ENCODE measurements at places on chromosomes 4 and X. TPM values are rescaled to one million over a fixed set of nuclear protein-coding genes. Genes with fewer than 3 reads are reported as not detected.

The C4orf54 gene
- total RNA-seq, result 0.47 TPM

DNA sequence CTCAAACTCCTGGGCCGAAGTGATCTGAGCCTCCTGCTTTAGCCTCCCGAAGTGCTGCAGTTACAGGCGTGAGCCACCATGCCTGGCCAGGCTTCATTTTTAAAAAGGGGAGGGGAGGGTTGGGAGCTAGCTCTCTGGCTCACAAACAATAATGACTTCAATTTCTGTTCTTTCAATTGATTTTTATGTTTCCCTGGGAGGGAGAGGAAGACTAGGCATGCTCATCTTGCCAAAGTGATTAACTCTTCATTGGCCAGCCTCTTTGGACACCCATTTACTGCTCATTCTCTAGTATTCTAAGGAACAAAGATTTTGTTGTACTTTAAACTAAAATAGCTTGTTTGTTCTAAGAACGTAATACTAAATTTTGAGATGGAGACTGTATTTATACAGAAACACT, 43.4 kb upstream of the TRIM2 start:
- no peak for DNase-seq

DNA sequence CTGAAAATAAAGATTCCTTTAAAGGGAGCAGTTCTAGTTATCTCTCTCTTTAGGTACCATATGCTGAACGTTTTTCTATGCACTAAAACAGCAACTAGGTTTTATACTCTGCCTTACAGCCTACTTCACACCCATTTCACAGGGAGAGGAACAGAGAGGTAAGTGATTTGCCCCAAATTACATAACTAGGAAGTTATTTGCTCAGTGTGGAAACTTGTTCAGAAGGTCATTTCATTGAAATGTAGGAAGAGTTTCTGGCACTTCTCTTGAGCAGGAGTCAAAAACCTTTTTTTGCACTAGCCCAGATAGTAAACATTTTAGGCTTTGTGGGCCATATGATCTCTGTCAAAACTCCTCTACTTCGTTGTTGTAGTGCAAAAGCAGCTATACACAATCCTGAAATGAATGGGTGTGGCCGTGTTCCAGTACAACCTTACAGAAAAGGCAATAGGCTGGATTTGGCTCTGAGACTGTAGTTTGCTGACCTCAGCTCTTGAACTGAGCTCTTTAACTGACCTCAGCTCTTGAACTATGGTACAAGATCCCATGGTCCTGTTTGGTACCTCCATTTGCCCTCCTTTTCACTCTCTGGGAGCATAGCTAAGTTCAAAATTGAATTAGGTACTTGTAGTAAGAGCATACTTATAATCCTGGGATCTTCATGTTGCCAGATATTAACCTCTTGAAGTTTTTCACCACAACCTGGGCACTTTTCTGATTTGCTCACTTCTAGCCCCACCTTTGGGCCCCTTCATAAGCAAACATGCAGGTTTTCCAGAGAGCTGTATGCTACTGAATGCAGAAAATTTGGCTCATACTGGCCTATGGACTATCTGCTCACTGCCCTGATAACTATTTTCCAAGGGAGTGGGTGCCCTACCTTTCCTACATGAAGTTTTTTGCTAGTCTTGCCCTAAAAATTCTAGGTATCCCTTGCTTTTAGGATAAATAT, 53.3 kb downstream of the AR start:
- no peak for DNase-seq

DNA sequence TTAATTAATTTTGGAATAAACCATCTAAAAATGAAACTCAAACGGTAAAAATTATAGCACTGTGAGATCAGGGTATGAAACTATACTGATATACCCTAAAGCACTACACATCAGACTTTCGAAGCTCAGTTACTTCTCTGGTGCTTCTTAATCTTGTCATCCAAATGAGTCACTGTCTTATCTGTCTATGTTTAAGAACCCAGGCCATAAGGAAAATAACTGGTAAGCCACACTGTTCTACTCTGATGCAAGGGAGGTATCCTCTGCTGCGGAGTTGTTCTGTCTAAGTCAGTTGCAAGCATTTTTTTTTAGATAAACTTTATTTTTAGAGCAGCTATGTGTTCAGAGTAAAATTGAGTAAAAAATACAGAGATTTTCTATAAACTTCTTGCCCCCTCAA, 830.8 kb upstream of the POU3F4 start:
- no peak for DNase-seq

DNA sequence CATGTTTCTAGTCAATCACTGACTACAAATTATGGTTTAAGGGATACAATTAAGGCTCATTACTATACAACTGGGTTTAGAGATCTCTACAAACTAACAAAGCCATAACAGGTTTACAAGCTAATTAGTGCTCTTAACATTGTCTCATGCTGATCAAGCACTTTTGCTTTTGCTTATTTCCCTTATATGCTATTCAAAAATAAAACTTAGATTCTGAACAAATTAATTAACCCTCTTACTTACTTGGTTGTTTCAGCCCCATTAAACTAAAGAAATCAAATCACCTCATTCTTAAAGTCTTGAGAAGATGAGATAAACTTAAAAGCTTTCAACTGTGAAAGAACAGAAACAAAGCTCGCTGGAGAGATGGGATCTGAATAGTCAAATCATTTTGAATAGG, 2024.5 kb upstream of the ADGRL3 start:
- no peak for DNase-seq
